8988T (cell line): ENCODE measurements at places on chromosomes 12 and 14.

DNA sequence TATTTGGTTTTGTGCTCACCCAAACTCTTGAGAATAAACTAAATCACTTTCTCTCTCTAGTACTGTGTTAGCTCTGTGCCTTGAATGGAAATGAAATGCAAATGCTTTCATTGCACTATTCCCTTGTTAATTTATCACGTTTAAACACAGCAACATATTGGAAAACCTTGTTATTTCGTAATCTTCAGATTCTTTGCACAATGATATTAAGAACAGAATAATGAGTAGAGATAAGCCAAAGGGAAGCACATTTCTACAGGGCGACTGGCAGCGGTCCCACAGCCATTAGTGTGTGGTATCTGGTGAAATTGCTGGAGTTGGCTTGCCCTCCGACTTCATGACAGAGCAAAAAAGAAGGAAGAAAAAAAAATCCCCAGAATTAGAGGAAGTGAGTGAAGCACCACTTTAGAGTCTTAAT is 166.1 kb upstream of the E2F7 start:
- no peak for DNase-seq

DNA sequence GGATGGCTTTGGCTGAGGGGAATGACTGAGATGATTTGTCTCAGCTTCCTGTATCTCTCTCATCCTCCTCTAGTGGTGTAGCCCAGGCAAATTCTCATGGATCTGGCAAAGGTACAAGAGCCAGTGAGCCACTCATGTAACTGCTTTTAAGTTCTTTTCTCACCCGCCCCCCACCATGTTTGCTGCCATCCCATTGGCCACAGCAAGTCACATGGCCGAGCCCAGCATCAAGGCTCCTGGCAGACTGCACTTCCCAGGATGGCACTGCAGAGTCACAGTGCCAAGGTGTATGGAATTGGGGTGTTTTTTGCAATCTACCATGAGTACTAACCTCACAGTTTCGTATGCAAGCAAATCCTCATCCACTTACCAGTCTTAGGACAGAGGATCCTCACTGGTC is 50.9 kb downstream of the CHST11 start:
- DNase-seq: no peak

DNA sequence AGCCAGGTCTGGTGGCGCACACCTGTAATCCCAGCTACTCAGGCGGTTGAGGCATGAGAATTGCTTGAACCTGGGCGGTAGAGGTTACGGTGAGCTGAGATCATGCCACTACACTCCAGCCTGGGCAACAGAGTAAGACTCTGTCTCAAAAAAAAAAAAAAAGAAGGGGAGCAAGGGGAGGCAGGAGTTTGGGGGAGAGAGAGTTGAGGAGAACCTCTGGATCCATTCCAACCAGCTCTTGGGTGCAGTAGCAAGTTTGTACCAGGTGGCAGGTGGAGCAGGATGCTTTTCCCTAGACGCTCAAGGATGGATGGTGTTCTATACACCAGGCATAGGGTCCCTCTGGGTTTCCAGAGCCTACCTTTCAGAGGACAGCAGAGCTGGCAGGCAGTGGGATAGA is 1.9 kb downstream of the NFE2 start:
- no peak for DNase-seq

DNA sequence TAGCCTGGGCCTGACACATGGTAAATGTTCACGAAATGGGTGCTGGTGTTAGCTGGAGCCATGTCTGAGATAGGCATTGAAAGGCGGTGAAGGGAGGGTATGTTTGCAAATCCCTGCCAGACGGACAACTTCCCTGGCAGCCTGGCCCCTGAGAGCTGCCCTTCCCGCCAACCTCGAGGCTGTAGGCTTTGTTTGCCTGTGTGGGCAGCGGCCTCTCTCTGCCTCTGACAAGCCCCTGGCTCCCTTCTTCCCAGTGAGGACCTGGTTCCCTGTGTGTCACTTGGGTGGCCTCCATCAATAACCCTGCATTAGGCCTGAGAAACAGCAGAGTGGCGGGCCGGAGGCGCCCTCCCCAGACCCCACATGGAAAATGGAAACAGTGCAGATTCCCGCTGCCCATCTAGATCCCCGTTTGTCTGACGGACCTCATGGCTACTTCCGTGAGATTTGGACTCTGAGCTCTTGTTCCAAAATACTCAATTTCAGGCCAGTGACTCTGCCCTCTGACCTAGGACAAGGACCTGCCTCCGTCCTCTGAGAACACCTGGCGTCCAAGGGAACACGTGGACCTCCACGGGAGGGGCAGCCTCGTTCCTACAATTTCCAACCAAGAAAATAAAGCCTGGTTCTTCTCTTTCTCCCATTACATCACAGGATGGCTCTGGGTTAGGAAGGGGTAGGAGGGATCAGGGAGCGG is 325.5 kb downstream of the DPF3 start:
- DNase-seq: no peak

- no peak for DNase-seq
Measured at GRCh38 chr14:90583427-90583826, 186.6 kb downstream of the CALM1 start.

GRCh38 chr12:65609359-65609771 is 214.9 kb upstream of the HMGA2 start:
- no peak for DNase-seq

GRCh38 chr12:102755266-102755665 is 161.8 kb downstream of the PAH start:
- no peak for DNase-seq

DNA sequence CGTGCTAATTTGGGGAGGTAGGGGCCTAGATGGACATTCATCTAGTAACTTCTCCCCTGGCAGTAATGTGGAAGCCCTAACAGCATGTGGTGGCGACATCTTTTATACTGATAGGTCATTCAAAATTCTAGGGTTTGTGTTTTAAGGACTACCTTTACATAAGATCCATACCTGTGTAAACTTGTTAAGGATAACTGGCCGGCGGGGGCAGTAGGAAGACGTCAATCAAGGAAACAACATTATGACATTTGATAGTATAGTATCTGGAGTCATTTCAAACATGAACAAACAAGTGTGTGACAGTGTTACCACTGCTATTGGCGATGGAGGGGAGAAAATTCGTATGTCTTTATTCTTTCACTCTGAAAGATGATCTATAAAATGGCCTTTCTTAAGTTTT is 120.0 kb downstream of the TTLL5 start:
- no peak for DNase-seq
